Thymus (tissue), 14 donors: ENCODE measurements at places on chromosomes 5 and 9. TPM values are rescaled to one million over a fixed set of nuclear protein-coding genes. Genes with fewer than 3 reads are reported as not detected.

DNA sequence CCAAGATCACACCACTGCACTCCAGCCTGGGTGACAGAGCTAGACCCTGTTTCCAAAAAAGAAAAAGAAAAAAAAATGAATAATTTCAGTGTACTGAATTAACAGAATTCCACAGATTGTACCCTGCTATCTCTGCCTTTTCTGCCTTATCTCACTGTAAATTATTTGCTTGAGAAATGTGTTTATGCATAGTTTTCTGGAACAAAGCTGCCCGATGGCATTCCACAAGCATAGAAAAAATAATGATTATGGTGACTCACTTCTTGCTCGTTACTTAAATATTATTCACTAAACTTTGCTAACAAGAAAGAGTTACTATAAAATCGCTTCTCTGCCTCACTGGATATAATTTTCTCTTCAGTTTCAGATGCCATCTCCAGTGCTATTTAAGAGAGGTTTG is 88.7 kb upstream of the FAM169A start:
- DNase-seq = no peak

GRCh38 chr5:56816546-56817081 is 1.3 kb downstream of the MAP3K1 start:
- DNase-seq = no peak

- DNase-seq = no peak
These were observed 6.9 kb upstream of the CCDC180 start for GRCh38 chr9:97300586-97300985.

FAM200C gene
- polyA plus RNA-seq = 5.5 TPM

DNA sequence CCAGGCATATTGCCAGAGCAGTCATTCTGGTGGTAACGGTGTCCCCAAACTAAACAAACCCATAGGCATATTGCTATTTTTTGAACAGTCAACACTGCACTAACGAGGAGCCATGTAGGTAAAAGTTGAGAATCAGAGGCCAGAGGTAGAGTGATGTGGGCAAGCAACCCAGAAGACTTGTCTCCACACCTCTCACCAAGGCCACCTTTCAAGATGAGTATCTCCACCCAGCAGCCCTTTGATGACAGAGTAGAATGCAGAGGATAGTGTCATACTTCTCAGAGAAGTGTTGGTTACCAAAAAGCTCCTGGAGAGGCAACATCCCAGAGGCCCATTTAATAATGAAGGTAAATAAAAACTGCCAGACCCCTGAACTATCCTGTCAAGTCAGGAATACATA is 63.9 kb downstream of the FCHO2 start:
- DNase-seq = no peak

RFESD gene
- 6.6 TPM for polyA plus RNA-seq

ANGPTL2 gene
- polyA plus RNA-seq = 3.1 TPM

ELAVL2 gene
- 0.07 TPM for polyA plus RNA-seq
